ENCODE measurements at places on chromosomes 3 and 15.

DNA sequence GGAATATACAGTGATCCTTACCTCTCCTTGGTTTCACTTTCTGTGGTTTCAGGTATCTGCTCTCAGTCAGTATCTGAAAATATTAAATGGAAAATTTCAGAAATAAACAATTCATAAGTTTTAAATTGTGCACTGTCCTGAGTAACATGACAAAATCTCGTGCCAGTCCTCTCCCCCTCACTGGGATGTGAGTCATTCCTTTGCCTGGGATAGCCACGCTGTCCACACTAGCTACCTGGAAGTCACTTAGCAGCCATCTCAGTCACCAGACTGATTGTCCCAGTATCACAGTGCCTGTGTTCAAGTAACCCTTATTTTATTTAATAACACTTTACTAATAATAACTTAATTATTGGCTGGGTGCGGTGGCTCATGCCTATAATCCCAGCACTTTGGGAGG, 15.3 kb upstream of the KLHL25 start:
- no peak for DNase-seq

DNA sequence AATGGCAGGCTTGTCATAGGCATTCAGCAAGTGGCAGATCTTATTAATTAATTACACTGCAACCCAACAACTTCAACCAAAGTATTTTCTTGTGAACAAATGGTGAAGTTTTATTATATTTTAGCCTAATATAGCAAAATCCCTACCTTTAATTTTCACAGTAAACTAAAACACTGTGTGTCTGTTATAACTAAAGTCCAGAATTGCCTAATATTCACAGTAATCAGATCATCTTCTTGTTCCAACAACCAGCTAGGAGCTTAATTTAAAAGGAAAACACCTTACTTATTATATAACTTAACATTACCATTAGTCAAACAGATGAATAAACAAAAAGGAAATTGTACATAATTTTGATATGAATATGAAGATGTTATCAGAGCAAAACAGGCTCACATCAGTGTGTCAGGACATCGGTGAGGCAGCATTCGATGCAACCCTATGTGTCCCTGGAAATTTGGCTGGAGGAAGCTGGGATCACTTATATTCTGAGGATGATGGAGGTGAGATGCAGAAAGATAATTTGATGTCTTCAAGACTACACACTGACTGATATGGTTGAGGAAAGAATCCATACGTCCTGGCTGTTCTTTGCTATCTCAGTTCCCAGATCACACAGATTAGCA, 189.3 kb upstream of the EIF1B start:
- no peak for DNase-seq

- DNase-seq, result no peak
Measured at GRCh38 chr3:95645291-95645690, 1169.1 kb upstream of the EPHA6 start.

GRCh38 chr3:195446359-195446758, 3.5 kb upstream of the ACAP2 start:
- no peak for DNase-seq

All from fibroblast of pulmonary artery (primary cell).